Stimulated activated CD8-positive, alpha-beta memory T cell treated with anti-CD3 and anti-CD28 coated beads, Interleukin-2, amount 100 ng/mL, for 1 hour (primary cell): ENCODE measurements at places on chromosomes 1 and 21.

GRCh38 chr1:66495495-66495894 is 38.5 kb upstream of the SGIP1 start:
- no peak for DNase-seq

GRCh38 chr21:44267655-44268142 is 6.0 kb upstream of the DNMT3L start:
- no peak for DNase-seq

DNA sequence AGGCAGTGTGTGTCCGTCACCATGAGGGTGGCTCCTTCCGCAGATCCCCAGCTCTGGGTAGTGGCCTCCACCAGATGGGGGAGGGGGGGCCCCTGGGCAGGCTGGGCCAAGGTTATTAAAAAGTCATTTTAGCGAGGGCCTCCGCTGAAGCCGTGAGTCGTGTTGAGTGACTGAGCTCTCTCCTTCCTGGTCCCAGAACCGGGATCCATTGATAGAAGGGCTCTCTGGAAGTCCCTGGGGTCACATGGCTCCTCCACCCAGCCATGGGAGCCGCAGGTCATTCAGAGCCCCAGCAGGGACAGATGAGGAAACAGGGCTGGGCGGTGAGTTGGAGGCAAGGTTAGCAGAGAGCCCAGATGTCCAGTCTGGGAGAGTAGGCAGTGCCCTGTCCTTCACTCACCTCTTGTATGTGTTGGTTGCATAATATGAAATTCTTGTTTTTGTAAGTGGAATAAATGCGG is 12.9 kb downstream of the MIIP start:
- no peak for DNase-seq

- no peak for DNase-seq
These were observed 26.7 kb downstream of the DMAP1 start for GRCh38 chr1:44239961-44240371.

- no peak for DNase-seq
These were observed 108.1 kb downstream of the CAMTA1 start for GRCh38 chr1:6893388-6893787.

GRCh38 chr21:34133392-34133791 is 60.0 kb downstream of the MRPS6 start:
- DNase-seq: no peak
